Stimulated activated CD8-positive, alpha-beta memory T cell treated with anti-CD3 and anti-CD28 coated beads, Interleukin-4, amount 100 ng/mL, for 1 hour (primary cell): ENCODE measurements at places on chromosomes 12 and 14.

DNA sequence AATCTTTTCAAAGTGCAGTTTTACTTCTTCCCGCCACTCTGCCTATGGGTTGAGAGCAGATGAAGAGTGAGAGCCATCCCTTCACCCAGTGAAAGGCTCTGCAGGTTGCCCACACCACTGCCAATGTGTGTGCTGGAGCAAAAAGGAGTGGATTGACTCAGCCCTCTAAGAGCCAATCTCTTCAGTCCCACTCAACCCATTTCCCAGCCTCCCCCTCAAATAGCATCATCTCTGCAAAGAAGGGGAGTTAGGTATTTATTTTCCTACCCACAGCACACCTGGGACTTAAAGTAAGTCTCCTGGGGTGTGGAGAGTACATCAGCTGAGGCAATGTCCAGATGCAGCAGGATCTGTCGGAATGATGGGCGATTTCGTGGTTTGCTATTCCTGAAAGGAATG is 15.3 kb downstream of the MAP3K12 start:
- no peak for DNase-seq

GRCh38 chr14:32074887-32075572 is 2.1 kb upstream of the ARHGAP5 start:
- DNase-seq: no peak

DNA sequence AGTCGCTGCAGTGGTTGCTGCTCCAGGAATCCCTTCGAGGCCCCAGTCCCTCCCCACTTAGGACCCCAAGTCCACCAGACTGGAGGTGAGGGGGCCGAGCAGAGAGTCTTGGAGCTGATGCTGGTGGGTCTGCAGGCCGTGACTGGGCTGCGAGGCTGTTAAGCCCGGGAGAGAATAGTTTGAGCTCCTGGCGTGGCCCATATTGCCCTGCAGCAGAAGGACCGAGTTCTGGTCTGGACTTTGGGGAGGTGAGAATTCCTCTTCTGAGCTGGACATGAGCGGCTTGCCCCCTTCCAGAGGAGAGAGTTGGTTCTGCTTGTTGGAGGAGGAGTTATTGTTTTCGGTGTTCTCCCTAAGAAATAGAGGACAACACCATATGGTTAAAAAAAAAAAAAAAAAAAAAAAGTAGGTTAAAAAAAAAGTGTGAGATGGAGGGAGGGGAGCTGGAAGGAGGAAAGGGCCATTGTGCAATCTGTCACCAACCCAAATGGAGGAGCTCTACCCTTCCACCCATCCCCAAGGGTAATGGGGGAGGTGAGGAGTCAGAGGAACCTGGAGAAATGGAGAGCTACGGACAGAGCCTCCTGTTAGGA is 3.0 kb downstream of the SIX1 start:
- no peak for DNase-seq

GRCh38 chr12:15910468-15910863 is 666 bp upstream of the DERA start:
- no peak for DNase-seq

GRCh38 chr12:41585784-41586183 is 397.7 kb downstream of the PDZRN4 start:
- no peak for DNase-seq

GRCh38 chr14:97198813-97199212 is 401.6 kb downstream of the VRK1 start:
- DNase-seq: no peak

- DNase-seq: no peak
These were observed 411.8 kb downstream of the NPAS3 start for GRCh38 chr14:33350366-33350990.

DNA sequence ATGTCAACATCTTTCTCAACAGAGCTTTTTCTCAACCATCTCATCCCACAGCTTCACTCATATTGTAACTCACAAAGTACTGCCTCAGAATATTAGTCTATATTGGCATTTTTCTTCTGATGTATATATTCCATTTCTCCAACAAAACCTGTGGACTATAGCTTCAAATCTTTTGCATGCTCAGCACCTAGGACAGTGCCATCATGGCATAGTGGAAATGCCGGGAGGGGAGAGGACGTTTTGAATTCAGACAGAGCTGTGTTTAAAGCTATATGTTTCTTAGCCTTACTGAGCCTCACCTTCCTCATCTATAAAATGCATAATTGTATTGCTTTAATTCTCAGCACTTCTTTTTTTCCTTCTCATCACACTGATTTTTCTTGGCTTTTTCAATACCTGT is 452.6 kb downstream of the GALC start:
- DNase-seq: no peak

- DNase-seq: no peak
These were observed at the start of gene DCN for GRCh38 chr12:91182636-91183455. Gene DCN (minus strand): TSS chr12:91182817. CDS start chr12:91178552, 4,265 bp downstream.
